ENCODE measurements at places on chromosomes 11 and 22.
A peak's percentile ranks its signal among the peaks of the same experiment; 100 is the strongest.

GRCh38 chr11:100706179-100706578 is 19.1 kb downstream of the ARHGAP42 start:
- no peak for DNase-seq

DNA sequence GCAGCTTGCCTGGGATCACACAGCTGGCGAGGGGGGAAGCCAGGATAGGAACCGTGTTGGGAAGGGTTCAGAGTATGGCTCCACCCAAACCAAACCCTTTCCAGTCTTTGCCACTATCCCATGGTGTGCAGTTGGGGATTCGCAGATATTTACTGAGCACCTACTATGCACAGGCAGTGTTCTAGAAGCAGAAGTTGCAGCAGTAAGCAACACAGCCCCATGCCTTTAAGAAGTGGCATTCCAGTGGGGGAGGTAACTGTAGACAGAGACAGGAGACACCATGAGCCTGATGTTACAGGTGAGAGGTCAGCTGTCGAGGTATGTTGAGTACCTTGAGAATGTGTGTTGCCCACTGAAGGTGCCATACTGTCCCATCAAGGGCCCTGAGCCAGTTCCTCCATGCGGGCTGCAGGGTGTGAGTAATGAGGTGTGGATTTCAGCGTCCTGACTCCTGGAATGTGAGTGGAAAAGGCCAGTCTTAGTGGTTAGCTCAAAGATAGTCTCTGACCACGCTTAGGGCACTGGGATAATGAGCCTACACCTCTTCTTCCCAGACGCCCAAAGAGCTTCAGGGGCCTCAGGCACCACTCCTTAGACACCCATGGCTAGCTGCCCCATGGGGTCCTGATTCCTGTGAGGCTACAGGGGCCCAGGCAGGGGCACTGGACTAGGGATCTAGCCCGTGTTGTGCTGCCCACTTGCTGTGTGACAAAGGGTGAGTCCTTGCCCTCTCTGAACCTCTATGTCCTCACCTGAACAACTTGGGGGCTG is 71.8 kb upstream of the TP53I11 start:
- no peak for DNase-seq

DNA sequence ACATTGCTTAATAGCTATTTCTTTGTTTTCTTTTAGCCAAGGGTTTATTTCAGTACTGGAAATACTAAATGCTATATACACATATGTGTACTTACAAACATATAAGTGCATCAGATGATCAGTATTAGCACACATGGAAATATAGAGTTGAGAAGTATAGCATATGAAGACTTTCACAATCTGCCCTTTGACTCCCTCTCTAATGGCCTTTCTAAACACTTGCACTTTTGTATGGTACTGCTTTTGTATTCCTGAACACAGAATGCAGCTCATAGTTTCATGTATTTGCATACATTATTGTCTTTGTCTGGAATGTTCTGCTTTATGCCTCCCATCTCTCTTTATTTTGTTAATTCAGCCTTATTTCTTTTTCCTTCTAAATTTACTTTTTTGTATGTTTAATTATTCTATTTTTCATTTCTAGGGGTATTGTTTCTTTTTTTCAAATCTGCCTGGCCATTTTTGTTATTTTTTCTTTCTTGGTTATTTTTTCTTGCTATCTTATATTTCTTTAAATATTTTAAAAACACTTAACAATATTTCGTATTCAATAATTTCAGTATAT is 28.8 kb downstream of the ACER3 start:
- no peak for DNase-seq

GRCh38 chr11:10778217-10778970 is 27.3 kb downstream of the CTR9 start:
- DNase-seq: no peak

DNA sequence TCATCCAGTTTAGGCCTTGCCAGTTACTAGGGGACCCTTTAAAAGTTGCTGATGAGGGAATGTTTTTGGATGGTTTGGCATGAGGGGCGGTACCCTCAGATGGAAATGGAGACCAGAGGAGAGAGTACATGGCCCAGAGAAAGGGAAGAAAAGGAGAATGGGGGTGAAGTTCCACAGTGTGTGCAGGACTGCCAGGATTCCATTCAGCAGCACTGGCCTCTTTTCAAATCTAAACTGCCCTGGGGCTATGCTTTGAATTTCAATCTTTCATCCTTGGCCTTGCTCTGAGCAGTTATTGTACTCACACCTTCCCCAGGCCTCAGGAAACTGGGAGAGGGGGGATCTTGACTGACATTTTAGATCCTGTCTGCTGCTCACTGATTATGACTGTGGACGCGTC is 3.0 kb downstream of the SLC3A2 start:
- DNase-seq: no peak

- no peak for DNase-seq
Measured at GRCh38 chr11:72784662-72785061, 9.2 kb downstream of the STARD10 start.

DNA sequence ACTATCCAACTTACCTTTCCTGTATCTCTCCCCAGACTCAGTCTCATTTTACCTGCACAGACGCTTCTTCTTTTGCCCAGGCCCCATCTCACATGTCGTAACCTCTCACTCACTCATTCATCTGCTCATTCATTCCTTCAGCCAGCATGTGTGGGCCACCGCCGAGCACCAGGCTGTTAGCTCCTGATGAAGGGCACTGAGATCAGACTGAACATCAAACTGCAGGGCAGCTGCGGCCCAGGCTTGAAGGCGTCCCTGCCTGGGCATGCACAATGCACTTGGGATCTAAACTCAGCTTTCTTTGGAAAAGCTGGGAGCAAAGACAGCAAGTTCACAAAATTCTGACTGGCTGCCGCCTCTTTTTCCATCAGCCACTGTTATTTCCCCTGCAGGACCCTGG is 1456.3 kb downstream of the BRD1 start:
- DNase-seq: no peak

GRCh38 chr11:115930291-115930690 is 426.1 kb upstream of the CADM1 start:
- DNase-seq: no peak

DNA sequence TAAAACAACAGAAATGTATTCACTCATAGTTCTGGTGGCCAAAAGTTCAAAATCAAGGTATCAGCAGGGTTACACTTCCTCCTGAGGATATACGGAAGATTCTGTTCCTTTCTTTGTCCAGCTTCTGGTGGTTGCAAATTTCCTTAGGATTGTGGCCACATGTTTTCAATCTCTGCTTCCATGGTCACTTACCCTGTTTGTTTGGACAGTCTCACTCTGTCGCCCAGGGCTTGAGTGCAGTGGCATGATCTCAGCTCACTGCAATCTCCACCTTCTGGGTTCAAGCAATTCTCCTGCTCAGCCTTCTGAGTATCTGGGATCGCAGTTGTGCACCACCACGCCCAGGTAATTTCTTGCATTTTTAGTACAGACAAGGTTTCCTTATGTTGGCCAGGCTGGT is 534.3 kb downstream of the KCNA4 start:
- DNase-seq: no peak

DNA sequence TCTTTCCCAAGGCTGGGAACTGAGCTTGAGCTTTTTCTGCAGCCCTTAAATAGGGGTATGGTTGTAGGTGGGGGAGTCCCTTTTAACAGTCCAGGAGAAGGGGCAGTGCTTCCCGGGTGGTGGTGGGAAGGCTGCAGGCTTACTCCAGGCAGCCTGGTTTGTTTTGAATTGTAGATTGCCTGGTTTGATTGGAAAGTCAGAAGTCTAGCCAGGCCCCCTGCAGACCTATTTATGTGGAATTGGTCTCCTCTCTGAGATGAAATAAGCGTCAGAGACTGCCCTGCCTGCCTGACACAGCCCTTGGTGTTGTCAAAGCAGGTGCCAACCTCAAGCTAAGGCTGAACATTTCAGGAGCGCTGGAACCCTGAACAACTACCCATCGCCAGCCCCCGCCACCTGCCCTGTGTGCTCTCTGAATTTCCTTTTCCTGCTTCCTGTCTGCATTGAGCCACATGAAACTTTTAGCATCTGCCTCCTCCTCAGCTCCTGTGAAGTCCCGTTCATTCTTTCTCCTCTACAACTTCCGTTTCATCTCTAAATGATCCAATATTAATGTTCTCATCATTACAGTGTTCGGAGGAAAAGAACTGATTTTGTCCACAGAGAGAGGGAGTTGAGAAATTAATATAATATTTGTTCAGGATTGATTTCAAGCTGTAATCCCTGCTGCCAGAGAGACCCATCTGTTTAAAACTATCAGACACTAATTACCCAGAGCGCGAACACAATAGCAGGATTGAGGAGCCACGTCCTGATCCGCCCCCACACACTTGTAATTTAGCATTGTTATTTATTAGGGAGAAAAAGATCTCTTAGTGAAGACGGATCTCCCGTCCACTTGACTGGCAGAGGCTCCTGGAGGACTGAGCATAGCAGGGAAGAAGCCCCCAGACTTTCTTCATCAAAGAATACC is 136.5 kb downstream of the TRIM29 start:
- DNase-seq: no peak

GRCh38 chr11:34198523-34198922 is 93.1 kb downstream of the NAT10 start:
- DNase-seq: no peak

DNA sequence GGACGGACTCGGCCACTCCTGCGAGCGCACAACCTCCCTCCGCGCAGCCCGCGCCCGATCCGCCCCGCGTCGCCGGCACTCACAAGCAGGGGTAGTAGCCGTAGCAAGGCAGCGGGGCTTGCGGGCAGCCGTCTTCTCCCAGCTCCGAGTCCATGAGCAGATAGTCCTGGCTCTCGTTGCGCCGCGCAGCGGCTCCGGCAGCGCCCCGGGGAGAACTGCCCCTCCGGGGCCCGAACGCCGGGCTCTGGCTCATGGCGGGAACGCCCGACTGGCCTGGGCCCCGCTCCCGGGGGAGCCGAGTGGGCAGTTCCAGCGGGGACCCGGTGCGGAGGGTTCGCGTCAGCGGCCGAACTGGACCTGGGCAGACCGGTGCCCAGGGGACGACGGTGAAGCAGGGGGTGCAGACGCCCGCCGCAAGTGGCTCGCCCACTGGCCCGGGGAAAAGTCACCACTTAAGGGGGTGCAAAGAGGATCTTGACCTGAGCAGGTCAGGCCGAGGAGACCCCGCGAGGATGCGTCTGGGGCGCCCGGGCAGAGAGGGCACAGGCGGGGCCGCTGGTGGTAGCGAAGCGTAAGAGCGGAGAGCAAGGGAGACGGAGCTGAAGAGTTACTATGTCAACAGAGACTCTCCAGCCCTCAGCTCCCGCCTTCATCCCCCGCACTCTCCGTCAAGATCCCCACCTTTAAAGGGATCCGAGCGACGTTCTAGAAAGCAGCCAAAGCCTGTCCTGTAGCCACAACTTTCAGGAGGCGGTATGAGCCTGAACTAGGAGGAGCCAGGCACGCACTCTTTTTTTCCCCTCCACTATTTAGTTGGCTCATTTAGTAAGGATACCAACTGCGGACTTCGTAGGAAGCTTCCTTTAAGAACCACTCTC is at the start of gene TRPC6:
Gene TRPC6 (minus strand): TSS at position 757 of the 878 bp plus-strand sequence. CDS start 504 bp downstream, at position 253.
- DNase-seq: no peak

DNA sequence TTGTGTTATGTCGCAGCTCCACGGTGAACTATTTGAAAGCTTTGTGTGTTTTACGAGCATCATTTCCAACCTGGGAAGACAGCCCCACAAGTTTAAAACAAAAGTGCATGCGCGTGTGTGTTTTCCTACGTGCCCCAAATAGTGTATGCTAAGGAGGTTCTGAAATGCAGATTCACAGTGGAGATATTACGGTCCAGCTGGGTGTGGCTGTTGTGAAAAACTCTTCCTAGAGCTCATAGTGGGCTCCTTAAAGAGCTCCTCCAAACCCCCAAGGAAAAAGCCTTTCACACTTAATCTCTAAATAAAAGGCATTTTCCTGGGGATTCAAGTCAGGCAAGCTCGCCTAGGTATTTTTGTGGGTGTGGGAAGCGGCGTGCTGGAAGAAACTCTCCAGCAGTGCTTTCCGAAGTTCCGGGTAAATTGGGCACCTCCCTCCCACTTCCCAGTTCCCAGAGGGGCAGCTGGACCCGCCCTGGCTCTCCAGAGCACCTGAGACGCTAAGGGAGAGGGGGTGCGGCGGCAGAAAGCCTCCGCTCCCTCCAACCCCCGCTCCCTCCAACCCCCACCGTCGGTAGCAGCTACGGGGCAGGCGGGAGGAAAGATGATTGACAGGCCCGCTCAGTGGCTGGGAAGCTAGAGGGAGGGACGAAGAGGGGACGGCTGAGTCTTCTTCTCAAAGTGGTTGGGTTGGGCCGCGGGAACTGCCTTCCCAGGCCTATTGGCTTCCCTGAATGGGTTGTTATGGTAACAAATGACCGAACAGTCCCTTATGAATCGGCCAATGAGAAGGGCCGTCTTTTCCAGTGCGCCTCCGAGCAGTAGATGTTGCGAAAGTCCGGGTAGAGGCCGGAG is 561 bp upstream of the PCF11 start:
- peak; percentile 99 for DNase-seq

DNA sequence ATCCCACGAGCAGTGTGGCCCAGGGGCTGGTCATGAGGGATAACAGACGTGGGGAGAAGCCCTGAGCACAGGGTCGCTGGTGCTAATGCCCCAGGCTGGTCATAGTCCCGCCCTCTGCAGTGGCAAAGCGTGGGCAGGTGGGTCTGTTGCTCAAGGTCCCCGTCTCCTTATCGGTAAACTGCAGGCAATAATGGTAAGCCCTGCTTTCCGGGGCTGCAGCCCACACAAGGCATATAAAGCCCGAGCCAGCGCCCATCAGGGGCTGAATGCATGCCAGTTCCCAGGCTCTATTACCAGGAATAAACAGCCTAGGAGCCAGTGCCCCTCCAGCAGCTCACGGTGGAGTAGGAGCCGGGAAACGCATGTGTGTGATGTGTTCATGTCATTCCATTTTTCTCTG is 261.0 kb downstream of the BRD1 start:
- DNase-seq: no peak

DNA sequence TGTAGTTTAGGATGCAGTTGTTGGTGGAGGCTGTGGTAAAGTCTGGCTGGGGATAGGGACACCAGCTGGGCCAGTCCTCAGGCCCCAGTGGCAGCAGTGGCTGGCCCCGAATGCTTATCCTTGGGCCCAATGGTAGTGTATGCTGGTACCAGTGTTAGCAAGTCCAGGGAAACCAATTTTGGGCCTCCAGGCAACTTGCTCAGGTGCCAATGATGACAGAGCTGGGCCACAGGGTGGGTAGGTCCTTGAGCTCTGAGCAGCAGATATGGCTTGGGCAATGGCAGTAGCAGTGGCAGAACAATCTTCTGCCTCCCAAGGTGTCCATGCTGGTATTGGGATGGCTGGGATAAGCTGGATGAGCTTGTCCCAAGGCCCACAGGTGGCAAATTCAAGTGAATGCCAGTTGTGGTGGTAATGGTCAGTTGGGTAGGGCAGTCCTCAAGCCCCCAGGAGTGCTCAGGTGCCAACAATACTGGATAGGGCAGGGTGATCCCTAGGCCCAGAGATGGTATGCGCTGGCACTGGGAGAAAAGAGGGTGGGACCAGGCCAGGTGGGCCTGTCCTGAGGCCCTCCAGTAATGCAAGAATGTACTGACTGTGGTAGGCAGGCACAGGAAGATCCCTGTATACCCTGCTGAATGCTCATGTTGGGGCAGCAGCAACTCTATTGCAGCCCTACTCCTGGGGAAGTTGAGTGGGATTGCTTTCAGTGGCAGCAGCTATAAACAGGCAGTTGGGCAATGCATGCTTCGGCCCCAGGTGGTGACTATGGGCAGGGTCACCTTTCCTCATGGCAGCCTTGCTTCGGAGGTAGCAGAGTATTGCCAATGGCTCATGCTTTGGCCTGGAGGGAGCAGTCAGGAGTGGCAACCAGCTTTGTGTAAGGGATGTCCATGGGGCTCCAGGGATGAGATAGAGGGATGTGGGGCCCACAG is 54.7 kb downstream of the KCNQ1OT1 start:
- DNase-seq: no peak

- DNase-seq: no peak
Measured at GRCh38 chr22:38859581-38860282, 12.3 kb downstream of the CBX6 start.

Data from amniotic stem cell (primary cell).